Stimulated activated CD8-positive, alpha-beta memory T cell treated with anti-CD3 and anti-CD28 coated beads, Interleukin-4, amount 100 ng/mL, for 4 hours (primary cell): ENCODE measurements at places on chromosomes 1 and 21.

GRCh38 chr1:65832296-65832695, 39.6 kb downstream of the PDE4B start:
- no peak for DNase-seq

GRCh38 chr21:45763074-45763473, 119.5 kb downstream of the PCBP3 start:
- no peak for DNase-seq

DNA sequence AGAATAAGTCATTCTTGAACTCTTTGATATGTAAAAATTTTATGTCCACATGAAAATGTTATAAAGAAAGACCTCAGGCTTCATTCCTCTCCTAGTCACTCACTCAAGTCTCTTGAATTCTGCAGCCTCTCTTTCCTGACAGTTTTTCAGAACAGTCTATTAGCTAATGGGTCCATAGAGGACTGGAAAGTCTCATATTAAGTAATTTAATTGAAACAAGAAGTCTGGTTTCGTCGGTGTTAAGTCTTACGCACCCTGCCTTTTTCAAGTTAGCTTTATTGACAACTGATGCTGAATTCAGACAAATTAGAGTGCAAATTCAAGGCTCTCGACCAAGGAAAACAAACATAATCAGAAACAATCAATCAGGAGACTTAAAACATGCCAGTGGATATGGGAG, 105.8 kb downstream of the GREM2 start:
- no peak for DNase-seq

DNA sequence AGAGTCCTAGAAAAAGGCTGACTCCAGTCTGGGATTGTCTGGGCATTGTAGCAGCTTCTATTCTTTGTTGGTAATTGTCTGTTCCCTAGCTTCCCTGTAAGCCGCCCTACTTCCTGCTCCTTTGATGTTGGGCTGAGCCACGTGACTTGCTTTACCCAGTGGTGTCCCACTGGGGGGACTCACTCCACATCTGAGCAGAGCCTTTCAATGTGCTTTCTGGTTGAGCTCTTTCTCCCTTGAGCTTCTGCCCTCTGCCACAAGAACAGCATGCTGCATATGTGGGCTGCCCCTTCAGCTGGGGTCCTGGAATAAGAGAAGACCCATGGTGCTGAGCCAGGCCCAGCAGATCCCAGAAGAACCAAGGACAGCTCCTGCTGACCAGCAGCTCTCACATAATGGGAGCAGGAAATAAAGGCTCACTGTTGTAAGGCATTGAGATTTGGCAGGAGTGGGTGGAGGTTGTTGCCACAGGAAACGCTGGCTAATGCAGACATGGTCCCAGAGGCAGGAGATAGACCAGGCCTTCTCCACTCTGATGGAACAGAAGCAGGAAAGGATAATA, 276.3 kb upstream of the GJB5 start:
- DNase-seq = no peak

GRCh38 chr1:236865818-236866155, 70.7 kb downstream of the MTR start:
- DNase-seq = no peak

GRCh38 chr1:56803561-56804156, 15.5 kb downstream of the FYB2 start:
- DNase-seq = no peak

DNA sequence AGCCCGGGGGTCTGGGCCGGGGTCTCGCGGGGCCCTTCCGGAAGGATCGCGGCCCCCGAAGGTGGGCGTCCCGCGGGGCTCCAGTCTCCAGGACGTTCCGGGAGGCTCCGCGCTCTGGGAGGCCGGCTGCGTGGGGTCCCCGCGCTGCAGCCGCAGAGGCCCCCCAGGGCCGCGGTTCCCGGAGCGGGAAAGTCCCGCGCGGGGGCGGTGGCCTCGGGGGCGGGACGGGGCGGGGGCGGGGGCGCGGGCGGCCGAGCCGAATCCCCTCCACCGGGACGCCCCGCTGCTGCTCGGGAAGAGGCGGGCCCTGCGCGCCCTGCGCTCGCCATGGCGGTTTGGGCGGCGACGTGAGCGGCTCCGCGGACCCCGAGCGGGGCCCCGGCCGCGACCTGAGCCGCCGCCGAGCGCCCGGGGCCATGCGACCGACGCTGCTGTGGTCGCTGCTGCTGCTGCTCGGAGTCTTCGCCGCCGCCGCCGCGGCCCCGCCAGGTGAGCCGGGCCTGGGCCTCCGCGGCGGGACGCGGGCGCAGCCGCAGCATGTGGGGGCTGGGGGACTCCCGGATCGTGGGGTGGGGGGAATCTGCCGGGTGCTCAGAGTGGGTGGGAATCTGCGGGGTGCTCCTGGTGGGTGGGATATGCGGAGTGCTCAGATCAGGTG, at the start of gene IFNGR2:
Gene IFNGR2, plus strand, starts transcription at position 286 of the 658 bp plus-strand sequence. Its CDS starts 131 bp downstream, at position 417.
- DNase-seq = no peak

- DNase-seq = no peak
Measured at GRCh38 chr21:22582026-22582425, 1583.8 kb downstream of the NCAM2 start.

- no peak for DNase-seq
Measured at GRCh38 chr1:153507926-153508583, 27.7 kb downstream of the S100A6 start.
